Sigmoid colon (tissue), 7 donors: ENCODE measurements at places on chromosomes 16 and 17. TPM values are rescaled to one million over a fixed set of nuclear protein-coding genes. Genes with fewer than 3 reads are reported as not detected.

PSME3IP1 gene
- 60.1 TPM for total RNA-seq

BCL6B gene
- total RNA-seq: 0.99 TPM

TMIGD1 gene
- not detected for total RNA-seq

NXPH3 gene
- total RNA-seq: 32.6 TPM

OR4D1 gene
- not detected for total RNA-seq

CD79B gene
- total RNA-seq: 1.1 TPM

CA5A gene
- total RNA-seq: not detected
